ENCODE measurements at places on chromosomes 4 and X.
A peak's percentile ranks its signal among the peaks of the same experiment; 100 is the strongest.

DNA sequence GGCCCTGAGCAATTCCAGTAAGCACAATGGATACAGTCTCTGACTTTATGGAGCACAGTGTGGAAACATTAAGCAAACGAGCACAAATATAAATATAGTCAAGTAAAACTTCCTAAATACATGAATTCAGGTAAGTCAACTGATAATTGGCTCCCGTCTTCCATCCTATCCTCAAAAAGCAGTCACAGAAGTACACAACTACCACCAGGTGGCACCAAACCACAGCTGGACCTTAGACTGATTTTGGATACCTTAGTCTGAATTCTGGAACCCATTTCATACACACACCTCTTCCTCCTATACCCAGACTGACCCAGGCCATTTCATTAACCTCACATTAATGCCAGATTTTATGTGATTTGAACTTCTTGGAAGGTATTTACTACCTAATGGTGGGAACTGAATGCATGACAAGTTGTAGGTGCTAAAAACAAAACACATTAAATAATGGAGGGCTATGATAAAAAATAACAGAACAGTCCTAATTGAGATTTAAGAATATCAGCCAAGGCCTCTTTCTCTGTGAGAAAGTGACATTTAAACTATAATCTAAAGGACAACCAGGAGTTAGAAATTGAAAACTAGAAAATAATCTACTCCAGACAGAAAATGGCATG, 77.5 kb downstream of the ELF2 start:
- DNase-seq, result peak; percentile 69

GRCh38 chrX:18971506-18971905, 12.4 kb downstream of the PHKA2 start:
- no peak for DNase-seq

- DNase-seq, result no peak
These were observed 5.6 kb downstream of the PAK3 start for GRCh38 chrX:111101580-111101979.

GRCh38 chr4:20333141-20333715, 81.5 kb downstream of the SLIT2 start:
- DNase-seq, result no peak

DNA sequence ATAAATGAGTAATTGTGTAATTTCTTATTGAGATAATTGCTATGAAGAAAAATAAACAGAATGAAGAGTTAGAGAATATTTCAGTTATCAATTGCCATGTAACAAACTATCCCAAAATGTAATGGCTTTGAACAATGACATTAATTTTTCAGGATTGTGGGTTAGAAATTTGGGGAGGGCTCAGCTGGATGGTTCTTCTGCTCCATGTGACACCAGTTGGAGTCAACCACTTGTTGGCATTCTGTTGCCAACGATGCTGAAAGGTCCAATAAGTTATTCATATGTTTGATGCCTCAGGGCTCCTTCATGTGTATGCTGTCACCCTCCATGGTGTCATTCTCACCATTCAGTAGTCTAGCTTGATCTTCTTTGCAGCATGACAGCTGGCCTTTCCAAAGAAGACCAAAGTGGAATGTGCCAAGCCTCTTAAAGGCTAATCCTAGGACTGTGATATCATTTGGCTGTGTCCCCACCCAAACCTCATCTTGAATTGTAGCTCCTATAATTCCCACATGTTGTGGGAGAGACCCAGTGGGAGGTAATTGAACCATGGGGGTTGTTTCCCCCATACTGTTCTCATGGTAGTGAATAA, 20.9 kb upstream of the CCDC149 start:
- no peak for DNase-seq

DNA sequence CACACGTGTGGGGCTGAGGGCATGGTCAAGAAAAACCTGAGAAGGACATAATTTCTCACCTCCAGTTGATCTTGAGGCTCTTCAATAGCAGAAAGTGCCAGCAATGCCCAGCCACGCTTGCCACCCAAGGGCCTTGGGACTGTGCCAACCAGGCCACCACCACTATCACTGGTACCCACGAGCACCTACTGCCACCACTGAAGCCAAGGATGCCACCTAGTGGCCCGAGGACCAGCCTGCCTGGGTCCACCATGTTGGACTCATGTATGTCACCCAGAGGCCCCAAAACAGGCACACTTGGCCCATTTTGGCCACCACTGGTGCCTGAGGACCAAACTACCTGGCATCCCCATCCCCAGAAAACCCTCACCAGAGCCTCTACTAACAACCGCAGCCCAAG, 191.8 kb downstream of the ADAM29 start:
- peak; percentile 3 for DNase-seq

DNA sequence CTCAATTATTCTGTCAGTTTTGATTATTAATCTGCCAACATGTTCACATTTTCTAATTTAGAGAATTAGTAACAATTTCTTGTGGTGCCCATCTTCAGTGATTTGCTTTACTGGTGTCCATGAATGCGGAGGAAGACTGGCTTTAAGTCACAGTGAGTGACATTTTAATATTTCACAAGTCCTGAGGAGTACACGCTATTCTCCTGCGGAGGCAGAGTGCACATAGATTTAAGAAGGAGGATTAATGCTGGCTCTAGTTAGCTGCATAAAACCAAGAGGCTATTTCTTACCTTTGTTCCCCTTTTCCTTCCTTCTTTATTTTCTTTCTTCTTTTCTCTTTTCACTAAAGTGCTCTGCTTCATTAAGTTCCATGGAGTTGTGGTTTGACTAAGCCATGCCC, 495.2 kb upstream of the IGFBP7 start:
- no peak for DNase-seq

DNA sequence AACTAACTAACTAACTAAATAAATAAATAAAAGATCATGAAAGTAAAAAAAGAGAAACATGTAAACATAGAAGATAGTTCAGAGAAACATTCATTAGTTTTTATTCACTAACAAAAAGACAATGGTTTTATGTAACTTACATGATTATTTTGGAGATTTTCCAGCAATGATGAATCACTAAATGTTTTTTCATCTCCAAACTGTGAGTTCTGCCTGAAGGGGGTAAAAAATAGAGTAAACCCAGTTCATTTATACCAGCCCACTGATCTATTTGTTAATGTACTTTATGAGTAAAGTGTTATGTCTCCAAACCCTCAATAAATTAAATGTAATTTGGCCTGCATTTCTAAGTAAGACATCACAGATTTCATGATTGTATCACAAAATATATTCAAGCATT, 101.1 kb downstream of the ATP8A1 start:
- DNase-seq, result no peak

- no peak for DNase-seq
These were observed 70.3 kb downstream of the ACOX3 start for GRCh38 chr4:8370106-8370787.

DNA sequence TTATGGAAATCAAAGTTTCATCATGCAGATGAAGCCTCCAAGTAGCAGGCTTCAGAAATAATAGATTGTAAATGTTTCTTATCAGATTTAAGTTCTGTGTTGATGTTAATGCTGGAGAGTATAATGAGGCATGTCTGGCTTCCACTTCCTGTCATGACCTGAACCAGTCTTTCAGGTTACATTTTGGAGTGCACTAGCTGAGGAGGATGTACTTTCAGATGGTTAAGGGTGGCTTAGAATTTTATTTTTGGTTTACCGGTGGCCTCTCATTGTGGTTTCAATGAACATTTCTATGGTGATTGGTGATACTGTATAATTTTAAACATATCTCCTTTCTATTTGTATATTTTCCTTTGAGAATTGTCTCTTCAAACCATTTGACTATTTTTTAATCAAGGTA, 890.4 kb downstream of the SH3BGRL start:
- DNase-seq, result no peak
